ENCODE measurements at places on chromosomes 2 and 18. TPM values are rescaled to one million over a fixed set of nuclear protein-coding genes. Genes with fewer than 3 reads are reported as not detected.

- H3K4me1 ChIP-seq = no peaks in the 10 kb centered on the region
- H3K27me3 ChIP-seq = no peaks in the 10 kb centered on the region
- H3K4me3 ChIP-seq = no peak overlapping the region
Observed at GRCh38 chr18:55038162-55038561, 78.9 kb upstream of the CCDC68 start.

- peak overlapping the region; percentile 64 for H3K27ac ChIP-seq
- H3K36me3 ChIP-seq = peaks cover 5% of the 10 kb centered on the region
- H3K4me3 ChIP-seq = no peak overlapping the region
Observed at GRCh38 chr2:38605298-38605830, 2.6 kb upstream of the HNRNPLL start.

The CNTNAP5 gene
- total RNA-seq = not detected

GRCh38 chr2:5442736-5443135 lies 249.4 kb upstream of the SOX11 start:
- H3K36me3 ChIP-seq = no peaks in the 10 kb centered on the region
- H3K27ac ChIP-seq = no peak overlapping the region
- DNase-seq = no peak

DNA sequence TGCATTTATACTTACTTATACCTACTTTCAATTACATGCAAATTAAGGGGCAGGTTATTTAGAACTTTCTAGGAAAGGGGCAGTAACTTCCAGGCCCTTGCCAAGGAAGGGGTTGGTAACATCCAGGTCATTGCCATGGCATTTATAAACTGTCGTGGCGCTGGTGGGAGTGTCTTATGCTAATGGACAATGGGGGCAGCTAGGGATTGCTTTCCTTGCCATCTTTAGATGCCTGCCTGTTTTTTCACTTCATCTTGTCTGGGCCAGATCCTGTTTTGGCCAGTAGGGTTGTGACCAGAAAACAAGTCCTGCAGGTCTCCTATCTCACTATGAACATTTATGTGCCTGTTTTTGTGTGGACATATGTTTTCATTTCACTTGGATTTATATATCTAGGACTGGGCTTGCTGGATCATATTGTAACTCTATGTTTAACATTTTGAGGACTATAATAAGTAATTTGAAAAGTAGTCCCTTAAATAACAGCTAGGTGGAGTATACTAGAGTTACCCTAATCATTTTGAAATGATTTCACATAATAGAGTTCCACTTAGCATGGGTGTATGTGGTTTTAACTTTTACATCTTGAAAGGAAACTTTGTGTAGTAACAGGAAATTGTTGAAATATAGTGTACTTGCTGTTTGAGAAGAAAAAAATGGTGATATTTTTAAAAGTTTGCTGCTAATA lies 56.1 kb downstream of the LCLAT1 start:
- H3K36me3 ChIP-seq = no peaks in the 10 kb centered on the region
- H3K4me1 ChIP-seq = no peaks in the 10 kb centered on the region
- H3K4me3 ChIP-seq = no peak overlapping the region
- no peaks in the 10 kb centered on the region for H3K27me3 ChIP-seq
- DNase-seq = no peak

DNA sequence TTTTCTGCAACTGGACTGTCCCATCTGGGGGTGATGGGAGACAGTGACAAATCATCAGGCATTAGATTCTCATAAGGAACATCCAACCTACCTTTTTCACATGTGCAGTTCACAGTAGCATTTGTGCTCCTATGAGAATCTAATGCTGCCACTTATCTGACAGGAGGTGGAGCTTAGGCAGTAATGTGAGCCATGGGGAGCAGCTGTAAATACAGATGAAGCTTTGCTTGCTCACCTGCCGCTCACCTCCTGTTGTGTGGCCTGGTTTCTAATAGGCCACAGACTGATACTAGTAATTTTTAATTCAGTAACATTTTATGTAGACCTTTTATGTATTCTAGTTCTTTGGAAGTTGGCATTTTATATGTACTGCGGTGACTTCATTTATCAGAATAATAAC lies 180.1 kb upstream of the SPOPL start:
- no peak overlapping the region for H3K27ac ChIP-seq
- H3K36me3 ChIP-seq = no peaks in the 10 kb centered on the region
- H3K4me1 ChIP-seq = no peaks in the 10 kb centered on the region
- H3K27me3 ChIP-seq = no peaks in the 10 kb centered on the region

DNA sequence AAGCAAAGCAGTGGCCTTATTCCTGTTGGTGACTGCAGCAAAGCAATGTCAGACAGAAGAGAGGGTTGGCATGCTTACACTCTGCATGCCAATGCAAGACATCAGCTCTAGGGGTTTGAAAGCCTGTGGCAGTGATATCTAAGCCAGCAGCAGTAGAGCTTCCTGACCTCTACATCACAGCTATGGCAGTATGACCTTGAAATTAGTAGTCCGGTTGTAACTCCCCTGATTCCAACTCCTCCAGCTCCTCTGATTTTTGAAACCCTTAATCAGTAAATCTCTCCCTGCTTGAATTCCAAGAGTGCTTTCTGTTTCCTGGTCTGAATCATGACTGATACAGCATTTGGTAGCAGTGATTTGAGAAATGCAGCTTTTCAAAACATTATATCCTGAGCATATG lies 60.0 kb upstream of the LRP1B start:
- no peaks in the 10 kb centered on the region for H3K36me3 ChIP-seq
- no peak overlapping the region for H3K4me3 ChIP-seq
- no peak for DNase-seq

DNA sequence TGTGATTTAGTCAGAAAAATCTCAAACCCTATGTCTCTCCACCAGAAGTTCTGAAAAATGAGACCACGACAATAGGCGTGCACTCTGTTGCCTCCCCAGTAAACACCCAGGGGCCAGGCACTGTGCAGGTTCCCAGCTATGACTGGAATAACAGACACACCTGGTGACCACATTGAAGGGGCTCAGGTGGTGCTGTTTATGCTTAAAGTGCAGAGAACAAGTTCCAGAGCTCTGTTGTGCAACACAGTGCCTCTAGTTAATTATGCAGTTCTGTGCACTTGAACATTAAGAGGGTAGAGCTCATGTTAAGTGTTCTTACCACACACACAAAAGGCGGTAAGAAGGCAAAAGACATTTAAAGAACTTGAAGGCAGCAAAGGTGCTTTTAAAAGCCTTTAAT lies 52.6 kb upstream of the AFF3 start:
- no peak overlapping the region for H3K4me3 ChIP-seq
- no peak for DNase-seq
- peaks cover 5% of the 10 kb centered on the region for H3K27me3 ChIP-seq
- H3K36me3 ChIP-seq = no peaks in the 10 kb centered on the region
- H3K27ac ChIP-seq = no peak overlapping the region

DNA sequence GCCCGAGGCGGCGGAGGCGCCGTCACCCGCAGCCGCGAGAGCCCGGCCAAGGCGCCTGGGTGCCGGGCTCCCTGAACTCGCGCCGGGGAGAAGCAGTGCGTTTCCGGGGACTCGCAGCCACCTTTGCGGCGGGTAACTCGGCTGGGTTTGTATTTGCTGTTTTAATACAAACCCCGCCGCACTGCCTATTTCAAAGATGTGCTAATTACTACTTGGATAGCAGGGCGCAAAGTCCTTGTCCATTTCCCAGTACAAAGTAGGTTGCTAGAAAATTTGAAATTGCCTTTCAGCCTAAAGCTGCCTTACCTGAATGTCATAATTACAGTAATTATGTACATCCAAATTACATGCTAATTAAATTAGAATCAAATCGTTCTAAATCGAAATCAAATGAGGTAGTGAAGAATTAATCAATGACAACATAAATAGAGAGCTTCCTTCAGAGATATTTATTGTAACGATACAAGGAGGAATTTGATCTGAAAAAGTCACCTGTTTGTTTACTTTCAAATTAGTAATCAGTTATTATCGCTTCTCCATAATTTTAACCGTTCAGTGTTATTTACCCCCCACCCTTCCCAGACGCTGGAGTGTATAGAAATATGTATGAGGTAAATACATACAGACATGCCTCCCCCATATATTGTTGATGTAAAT lies 8.1 kb downstream of the SP9 start:
- no peaks in the 10 kb centered on the region for H3K36me3 ChIP-seq
- peak overlapping the region; percentile 36 for H3K4me3 ChIP-seq
- no peak for DNase-seq
- H3K27ac ChIP-seq = no peak overlapping the region
- H3K4me1 ChIP-seq = peaks cover 10% of the 10 kb centered on the region

The PDE11A gene
- not detected for total RNA-seq

DNA sequence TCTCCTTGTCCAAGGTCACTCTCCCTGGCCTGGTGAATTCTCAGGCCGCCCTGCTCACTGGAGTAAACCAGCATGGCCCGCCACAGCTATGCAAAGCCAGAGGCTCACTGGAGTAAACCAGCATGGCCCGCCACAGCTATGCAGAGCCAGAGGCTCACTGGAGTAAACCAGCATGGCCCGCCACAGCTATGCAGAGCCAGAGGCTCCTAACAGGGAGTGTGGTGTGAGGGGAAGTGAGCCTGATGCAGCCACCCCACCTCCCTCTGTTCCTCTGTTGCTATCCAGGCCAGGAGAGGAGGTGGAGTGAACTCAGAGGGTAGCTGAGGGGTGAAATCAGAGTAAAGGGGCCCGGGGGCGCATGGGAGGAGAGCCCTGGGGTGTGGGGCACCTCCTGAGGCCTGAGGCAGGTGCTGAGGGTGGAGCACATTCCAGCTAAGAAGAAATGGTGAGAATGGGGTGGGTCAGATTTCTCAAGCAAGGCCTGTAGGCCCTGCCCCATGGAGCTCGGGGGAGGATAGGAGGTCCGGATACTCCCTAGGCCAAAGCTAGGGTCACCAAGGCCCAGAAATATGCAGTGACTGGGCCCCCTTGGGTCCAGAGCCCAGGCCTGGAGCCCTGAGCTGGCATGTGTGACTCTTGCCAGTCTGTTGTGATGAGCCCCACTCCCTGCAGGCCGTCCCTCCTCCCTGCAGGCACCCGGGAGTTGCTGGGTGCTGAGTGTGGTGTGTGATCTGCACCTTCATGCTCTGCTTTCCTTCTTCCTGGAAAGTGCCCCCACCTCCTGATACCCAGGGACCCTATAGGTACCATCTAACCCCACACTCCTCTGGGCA lies 1.5 kb downstream of the ATP6V1B1 start:
- no peaks in the 10 kb centered on the region for H3K27me3 ChIP-seq
- no peak overlapping the region for H3K27ac ChIP-seq
- no peak overlapping the region for H3K4me3 ChIP-seq

GRCh38 chr2:110872521-110872920 lies 140.1 kb downstream of the ACOXL start:
- H3K36me3 ChIP-seq = no peaks in the 10 kb centered on the region
- H3K4me1 ChIP-seq = no peaks in the 10 kb centered on the region
- H3K27ac ChIP-seq = no peak overlapping the region
- H3K4me3 ChIP-seq = no peak overlapping the region

DNA sequence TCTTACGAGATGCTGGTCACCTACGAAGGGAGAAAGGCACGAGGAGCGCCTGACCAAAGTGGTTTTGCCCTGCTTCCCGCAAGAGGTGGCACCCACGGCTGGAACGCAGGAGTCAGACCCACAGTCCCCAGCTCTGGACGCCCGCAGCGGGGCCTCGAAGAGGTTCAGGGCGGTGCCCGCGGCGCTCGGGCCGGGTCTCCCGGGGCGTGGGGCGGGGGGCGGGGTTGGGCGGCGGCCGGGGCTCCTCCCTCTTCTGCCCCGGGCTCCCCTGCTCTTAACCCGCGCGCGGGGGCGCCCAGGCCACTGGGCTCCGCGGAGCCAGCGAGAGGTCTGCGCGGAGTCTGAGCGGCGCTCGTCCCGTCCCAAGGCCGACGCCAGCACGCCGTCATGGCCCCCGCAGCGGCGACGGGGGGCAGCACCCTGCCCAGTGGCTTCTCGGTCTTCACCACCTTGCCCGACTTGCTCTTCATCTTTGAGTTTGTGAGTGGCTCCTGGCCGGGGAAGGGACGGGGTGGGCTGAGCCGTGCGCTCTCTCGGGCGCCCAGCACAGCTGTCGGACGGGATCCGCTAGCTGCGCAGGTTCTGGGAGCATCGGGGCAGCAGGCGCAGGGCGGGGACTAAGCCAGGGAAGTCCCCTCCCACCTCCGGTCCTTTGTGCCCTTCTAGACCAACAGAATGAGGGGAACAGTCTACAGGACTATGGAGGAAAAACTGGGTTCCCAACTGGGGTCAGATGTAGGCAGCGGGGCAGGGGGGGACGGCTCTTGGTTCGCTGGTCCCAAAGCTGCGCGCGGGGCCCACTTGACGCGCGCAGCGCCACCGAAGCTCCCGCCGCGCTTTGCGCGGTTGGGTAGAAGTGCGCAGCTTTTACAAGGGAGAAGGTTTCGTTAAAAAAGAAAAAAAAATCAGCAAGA lies at the start of gene MAL:
TSS of gene MAL (plus strand) at position 303 of the 914 bp plus-strand sequence. CDS start at position 388, 85 bp downstream.
- H3K4me1 ChIP-seq = peaks cover 3% of the 10 kb centered on the region
- H3K27ac ChIP-seq = no peak within 1 kb of the TSS
- H3K4me3 ChIP-seq = peak within 1 kb of the TSS; percentile 41
- no peak for DNase-seq
- peaks cover 13% of the 10 kb centered on the region for H3K27me3 ChIP-seq

DNA sequence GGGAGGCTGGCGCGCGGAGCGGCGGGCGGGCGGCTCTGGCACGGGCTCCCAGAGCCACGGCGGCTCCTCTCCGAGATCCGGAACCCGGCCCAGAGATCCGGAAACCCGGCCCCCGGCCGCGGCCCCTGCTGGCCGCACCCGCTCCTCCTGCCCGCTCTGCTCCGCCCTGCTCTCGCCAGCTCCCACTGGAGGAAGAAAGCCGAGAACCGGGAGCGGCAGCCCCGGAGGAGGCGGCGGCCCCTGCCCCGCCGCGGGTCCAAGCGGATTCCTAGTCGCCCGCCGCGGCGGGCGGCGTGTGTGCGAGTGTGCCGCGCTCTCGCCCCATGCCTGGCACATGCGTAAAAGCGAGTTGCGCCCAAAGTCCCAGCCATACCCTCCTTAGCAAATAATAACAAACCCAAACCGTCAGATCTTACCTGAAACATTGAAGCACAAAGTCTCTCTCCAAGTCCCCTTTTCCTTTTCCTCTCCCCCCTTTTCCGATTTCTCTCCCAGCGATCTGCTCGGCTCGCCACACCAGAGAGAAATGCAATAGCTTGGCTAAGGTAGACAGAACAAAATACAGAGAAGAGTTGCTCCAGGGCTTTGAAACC lies 108.7 kb upstream of the KCTD1 start:
- H3K27ac ChIP-seq = peak overlapping the region; percentile 48
- DNase-seq = no peak
- H3K27me3 ChIP-seq = peaks cover 49% of the 10 kb centered on the region
- peak overlapping the region; percentile 62 for H3K4me3 ChIP-seq
- H3K4me1 ChIP-seq = peaks cover 10% of the 10 kb centered on the region

DNA sequence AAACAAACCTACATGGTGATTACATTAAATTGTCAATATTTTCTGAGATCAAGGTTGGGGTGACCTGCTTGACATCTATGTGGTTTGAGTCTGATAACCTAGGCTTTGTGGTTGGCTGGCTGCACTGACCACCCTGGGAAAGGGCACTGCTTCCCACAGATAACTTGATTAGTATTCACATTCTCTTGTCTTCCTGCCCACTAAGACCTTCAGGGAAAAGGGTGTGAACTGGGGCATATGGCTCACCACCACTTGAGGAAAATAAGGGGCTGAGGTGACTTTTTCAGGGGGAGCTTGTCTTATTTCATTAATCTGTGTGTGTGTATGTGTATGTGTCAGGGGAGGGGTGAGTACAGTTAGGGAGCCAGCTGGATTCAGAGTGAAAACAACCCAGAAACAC lies 1.5 kb downstream of the SMYD1 start:
- DNase-seq = no peak
- no peaks in the 10 kb centered on the region for H3K36me3 ChIP-seq
- H3K4me3 ChIP-seq = no peak overlapping the region
- H3K27ac ChIP-seq = no peak overlapping the region

GRCh38 chr2:238097988-238098871 lies 1.9 kb upstream of the ESPNL start:
- H3K27me3 ChIP-seq = no peaks in the 10 kb centered on the region
- peaks cover 7% of the 10 kb centered on the region for H3K4me1 ChIP-seq
- peak; percentile 32 for DNase-seq
- no peak overlapping the region for H3K4me3 ChIP-seq

The C2orf78 gene
- total RNA-seq = not detected

The CHST9 gene
- total RNA-seq = 0.05 TPM

All from Panc1 (cell line).